ENCODE measurements at places on chromosomes 2 and 18.

DNA sequence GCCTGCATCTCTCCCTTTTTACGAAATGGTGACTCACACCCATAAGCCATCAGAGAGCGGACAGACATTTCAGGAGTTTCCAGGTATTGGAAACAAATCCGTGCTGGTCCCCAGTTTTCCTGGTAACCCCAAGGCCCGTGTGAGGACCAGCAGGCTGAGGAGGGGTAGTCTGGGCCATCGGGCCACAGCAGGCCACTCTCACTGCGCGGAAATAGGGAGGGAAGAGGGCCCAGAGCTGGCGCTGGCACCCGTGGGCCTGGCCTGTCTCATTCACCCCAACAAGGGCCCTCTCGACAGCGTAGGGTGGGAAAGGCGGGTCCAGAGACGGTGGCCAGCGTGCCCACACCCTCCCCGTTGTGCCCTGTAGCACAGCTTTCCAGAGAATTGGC is 13.7 kb upstream of the FAHD2A start:
- no peak for DNase-seq

GRCh38 chr2:129191530-129191929 is 787.9 kb upstream of the RAB6C start:
- DNase-seq: no peak

GRCh38 chr18:79573921-79574491 is 105.6 kb upstream of the CTDP1 start:
- DNase-seq: no peak

GRCh38 chr2:136356125-136357006 is 238.4 kb upstream of the CXCR4 start:
- no peak for DNase-seq

- DNase-seq: no peak
These were observed 130.0 kb upstream of the HDAC4 start for GRCh38 chr2:239530749-239531316.

GRCh38 chr2:99998651-99999320 is 143.6 kb downstream of the AFF3 start:
- DNase-seq: no peak

- no peak for DNase-seq
These were observed 99.5 kb upstream of the FHL2 start for GRCh38 chr2:105498281-105498846.

DNA sequence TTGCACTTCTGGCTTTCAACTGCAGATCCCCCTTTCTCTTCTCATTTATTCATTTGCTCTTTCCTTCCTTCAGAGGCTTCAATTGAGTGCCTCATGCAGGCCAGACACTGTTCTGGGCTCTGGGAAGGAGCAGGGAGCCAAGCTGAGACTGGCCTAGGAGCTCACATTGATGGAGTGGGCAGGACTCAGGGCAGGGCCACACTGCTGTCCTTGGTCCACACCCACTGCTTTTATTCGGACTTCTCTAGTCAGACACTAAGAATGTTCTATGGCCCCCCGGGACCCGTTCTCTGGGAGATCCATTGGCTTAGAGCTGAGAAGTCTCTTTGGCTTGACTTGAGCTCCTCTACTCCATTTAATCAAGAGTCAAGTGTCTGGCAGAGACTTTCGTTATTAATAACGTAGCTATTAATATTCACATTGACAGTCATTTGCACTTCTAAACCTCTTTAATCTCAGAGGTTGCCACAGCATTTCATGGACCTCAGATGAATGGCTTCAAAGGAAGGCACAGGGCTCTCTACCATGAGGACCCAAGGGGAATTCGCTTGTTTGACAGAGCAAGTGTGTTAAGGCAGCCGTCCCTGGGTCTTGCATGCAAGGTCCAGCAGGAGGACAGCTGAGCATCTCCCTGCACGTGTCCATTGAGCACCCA is 20.1 kb downstream of the SH3RF3 start:
- no peak for DNase-seq

DNA sequence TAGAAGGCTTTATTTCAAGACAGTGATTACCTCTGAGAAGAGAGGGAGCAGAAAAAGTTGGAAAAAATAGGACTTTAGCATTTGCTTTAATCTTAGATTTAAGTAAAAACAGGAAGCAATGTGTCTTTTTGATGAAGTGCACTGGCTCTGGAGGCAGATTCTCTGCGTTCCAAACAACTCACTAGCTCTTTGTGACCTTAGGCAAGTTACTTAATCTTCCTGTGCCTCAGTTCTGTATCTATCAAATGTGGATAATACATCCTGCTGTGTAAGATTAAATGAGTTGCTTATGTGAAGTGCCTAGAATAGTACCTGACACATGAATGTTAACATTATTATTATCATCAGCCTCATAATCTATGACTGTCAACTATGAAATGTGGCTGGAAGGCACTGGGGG is 42.3 kb downstream of the RPRD1A start:
- DNase-seq: no peak

GRCh38 chr2:161116509-161116908 is 43.7 kb upstream of the TANK start:
- no peak for DNase-seq

DNA sequence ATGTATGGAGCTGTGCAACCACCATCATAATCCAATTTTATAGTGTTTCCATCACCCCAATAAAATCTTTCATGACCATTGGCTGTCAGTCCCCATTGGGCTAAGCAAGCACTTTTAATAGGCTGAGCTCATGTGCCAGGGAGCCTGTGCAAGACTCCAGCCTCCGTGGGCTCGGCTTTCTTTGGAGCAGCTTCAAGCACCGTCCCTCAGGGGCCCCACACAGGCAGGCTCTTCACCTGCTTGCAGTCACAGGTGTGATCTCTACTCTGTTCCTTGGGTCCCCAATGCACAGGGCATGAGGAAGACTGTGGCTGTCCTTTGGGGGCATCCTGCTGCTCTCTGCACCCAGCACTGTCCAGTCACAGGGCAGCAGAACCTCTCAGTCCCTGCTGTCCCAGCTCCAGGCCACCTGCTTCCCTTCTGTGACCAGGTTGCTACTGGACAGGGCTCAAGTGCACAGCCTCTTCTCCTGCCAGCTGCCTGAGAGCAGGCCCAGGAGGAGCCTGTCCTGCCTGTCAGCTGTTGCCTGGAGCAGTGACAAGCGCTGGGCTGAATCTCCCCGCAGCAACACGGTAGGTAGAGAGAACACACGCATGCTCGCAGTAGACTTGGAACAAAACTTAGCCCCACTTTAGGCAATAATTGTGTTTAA is 40.7 kb upstream of the TMEM131 start:
- DNase-seq: no peak

- no peak for DNase-seq
These were observed 61.9 kb downstream of the PPP1R1C start for GRCh38 chr2:182047544-182047943.

- no peak for DNase-seq
These were observed at the start of gene ZNF521 for GRCh38 chr18:25351777-25352628. Gene ZNF521, minus strand, starts transcription at chr18:25352166. Its CDS starts 1,220 bp downstream, at chr18:25350946.

DNA sequence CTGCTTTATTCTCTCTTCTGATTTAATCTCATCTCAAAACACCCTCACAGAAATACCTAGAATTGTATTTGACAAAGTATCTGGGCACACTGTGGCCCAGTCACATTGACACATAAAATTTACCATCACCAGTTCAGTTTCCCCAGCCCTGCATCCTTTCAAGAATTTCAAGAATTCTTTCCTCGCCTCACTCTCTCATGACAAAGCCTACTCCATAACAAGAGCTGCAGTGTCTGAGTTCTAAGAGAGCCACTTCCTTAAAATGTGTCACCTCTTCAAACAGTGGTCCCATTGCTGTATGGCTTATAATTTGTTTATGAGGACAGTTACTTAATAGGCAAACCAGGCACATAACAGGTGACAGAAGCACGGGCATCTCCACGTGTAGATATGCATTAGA is 90.9 kb upstream of the STK39 start:
- no peak for DNase-seq

- DNase-seq: no peak
These were observed 65.7 kb upstream of the PARD3B start for GRCh38 chr2:204479557-204479956.

GRCh38 chr2:220226546-220226945 is 599.1 kb downstream of the SLC4A3 start:
- DNase-seq: no peak

- no peak for DNase-seq
These were observed 63.0 kb downstream of the GLI2 start for GRCh38 chr2:120798567-120799247.

- no peak for DNase-seq
These were observed 500.4 kb downstream of the SLC4A3 start for GRCh38 chr2:220127876-220128275.

- DNase-seq: no peak
These were observed 269.8 kb upstream of the ID2 start for GRCh38 chr2:8412082-8412481.

- no peak for DNase-seq
These were observed 632.9 kb upstream of the CELF4 start for GRCh38 chr18:38198526-38198925.

GRCh38 chr2:21231985-21232384 is 108.2 kb downstream of the TDRD15 start:
- no peak for DNase-seq

- DNase-seq: no peak
These were observed 68.7 kb upstream of the WIPF1 start for GRCh38 chr2:174666312-174666711.

Measured in stimulated activated CD8-positive, alpha-beta memory T cell treated with anti-CD3 and anti-CD28 coated beads, Interleukin-4, amount 100 ng/mL, for 4 hours (primary cell).